ENCODE measurements at places on chromosomes 12 and 14.

- no peak for DNase-seq
Measured at GRCh38 chr12:69545081-69545480, 40.2 kb upstream of the CCT2 start.

GRCh38 chr12:132170637-132171292 lies 26.5 kb downstream of the NOC4L start:
- no peak for DNase-seq

- DNase-seq = peak; percentile 50
Measured at GRCh38 chr14:77124345-77125280, 17.0 kb downstream of the ZDHHC22 start.

DNA sequence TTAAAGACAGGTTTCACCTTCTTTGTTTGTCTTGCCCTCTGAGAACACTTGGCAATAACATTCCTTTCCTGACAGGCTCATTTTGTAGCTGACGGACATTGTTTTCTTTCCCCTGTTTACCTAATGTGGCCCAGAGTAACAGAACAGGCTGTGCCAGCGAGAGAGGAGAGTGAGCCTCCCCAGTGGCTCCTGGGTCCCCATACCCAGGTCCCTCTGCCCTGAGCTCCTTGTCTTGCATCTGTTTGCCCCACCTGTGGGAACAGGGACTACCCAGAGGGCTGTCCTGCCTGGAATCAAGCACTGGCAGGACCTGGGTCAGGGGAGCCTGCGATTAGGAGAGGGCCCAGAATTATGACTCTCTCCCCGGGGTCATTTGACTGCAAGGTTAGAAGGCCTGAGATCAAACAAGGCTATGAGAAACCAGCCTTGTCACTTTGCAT lies 222.9 kb downstream of the ZFP36L1 start:
- DNase-seq = no peak

DNA sequence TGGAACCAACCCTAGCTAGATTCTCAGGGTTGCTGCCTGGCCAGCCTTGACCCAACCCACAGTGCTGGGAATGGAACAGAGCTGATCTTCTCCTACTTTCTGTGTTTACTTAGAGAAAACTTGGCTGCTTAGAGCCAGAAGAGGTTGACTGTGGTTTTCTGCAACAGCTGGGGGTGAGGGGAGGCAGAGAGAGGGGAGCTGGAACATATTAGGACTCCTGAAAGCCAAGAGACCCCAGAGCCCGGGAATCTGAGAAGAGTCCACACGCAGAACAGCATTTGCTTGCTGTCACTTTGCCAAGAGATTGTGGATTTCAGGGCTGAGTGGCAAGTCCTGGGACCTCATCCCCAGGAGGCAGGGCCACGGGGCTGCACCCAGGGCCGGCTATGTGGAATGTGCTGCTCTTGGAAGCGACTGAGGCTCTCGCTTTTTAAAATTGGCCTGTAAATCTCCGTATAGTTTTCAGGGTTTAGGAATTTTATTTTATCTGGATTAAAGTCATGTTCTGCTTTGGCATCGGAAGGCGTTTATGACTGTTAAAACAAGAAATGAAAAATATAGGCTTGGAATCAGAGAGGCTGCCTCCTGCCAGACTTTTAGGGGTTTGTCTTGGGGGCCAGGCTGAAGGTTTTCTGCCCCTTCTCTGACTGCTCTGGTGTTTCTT lies 22.3 kb upstream of the MED13L start:
- DNase-seq = no peak

DNA sequence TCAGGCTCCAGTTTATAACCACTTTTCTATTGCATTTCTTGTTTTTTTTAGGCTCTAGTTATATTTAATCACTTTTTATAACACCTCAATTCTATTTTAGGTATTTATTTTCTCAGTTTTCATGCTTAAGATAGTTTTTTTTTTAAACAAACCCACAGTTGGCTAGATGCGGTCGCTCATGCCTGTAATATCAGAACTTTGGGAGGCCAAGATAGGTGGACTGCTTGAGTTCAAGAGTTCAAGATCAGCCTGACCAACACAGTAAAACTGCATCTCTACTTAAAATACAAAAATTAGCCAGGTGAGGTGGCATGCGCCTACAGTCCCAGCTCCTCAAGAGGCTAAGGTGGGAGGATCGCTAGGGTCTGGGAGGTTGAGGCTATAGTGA lies 93.0 kb downstream of the PPP1R12A start:
- DNase-seq = no peak

GRCh38 chr12:73892201-73892600 lies 645.4 kb upstream of the ATXN7L3B start:
- DNase-seq = no peak

DNA sequence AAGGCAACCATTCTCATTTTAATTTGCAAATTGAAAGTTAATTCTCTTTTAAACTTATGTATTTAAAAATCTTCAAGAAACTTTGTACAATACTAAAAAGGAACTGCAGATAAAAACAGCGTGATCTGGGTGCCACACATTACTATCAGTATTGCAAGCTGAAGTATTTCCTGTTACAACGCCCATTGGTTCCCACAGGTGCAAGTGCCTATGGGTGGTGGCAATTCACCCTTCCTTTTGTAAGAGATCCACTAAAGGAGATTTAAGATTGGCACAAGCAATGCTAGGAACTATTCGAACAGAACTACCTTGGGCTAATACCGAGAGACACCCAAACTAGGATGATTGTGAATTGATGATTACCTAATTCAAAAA lies 13.2 kb downstream of the TAOK3 start:
- DNase-seq = no peak

DNA sequence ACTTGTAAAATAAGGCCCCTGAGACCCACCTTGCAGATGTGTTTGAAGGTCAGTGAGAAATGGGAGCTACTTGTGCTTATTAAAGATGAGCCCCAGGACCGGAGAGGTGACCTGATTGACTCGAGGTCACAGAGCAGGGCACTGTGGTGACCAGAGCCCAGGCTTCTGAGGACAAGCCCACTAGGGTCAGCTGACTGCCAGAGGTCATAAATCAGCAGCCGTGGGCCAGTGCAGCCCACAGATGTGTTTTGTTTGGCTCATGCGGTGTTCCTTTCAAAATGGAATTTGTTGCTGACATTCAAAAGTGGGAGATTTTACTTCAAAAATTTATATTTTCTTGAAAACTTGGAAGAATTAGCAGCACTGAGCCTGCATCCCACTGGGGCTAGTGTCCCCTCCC lies 24.5 kb downstream of the JDP2 start:
- no peak for DNase-seq

DNA sequence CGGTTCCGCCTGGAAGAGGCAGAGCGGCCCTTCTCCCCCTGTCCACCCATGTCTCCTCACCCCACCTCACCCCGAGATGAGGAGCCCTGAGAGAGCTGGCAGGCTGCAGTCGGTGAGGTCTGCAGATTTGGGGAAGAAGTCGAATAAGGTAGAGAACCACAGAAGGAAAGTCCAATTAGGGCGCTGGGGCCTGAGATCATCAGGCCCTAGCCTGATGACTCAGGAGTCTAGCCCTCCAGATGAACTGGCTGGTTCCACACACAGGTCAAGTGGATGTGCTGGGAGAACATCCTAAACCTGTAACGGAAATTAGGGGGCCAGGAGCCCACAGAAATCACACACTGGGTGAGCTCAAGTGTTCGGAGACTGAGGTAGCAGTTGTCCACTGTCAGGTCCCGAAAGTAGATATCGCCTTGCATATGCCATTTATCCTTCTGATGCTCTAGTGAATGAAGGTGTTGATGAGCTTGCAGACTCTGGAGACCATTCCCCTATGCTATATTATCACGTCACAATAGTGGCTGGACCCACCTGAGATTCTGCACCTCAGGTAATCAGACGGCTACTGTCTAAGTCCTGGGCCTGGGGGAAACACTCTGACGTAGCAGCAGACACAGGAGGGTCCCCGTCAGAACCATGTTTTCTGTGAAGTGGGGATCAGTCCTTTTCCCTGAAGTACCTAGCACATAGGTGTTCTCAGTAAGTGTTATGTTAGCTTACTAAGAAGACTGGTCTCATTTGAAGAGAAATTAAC lies 886 bp upstream of the METTL17 start:
- DNase-seq = peak; percentile 28

- DNase-seq = no peak
Measured at GRCh38 chr14:90575781-90576180, 179.0 kb downstream of the CALM1 start.

GRCh38 chr12:83472350-83472749 lies 785.6 kb downstream of the TMTC2 start:
- no peak for DNase-seq

DNA sequence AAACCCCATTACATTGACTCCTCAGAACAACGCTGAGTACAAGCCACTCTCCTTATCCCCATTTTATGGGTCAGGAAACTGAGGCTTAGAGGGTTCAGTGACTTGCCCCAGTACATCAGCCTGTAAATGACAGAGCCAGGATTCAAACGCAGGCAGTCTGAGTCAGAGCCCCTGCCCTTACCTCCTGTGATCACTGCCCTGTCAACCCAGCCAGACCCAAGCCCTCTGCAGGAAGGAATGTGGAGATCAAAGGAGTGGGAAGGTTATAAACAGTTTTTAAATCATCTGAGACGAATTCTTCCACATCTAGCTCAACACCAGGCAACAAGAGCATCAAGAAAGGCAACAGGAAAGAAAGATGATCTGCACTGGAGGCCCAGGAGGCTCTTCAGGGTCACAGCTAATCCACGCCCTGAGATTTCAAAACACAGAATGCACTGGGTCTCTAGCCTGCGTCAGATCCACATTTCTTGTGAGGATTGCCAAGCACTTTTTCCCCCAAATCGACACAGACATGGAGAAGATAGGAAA lies 38.5 kb downstream of the SPTB start:
- DNase-seq = no peak

DNA sequence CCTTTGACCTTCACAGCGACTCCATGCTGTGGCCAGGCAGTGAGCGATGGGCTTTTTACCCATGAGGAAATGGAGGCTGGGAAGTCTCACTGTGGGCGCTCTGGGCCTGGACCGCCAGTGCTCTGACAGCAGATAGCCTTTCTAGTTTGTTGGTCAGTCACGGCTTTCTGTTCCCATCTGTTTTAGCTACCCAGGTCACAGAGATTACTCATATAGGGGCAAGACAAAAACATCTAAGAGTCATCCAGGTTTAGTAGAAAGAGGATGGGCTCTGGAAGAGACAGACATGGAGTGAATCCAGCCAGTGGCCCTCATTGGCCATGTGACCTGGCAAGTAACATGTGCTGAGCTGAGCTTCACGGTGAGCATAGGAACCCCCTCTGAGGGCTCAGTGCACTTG lies 68.6 kb downstream of the MARK3 start:
- DNase-seq = no peak

DNA sequence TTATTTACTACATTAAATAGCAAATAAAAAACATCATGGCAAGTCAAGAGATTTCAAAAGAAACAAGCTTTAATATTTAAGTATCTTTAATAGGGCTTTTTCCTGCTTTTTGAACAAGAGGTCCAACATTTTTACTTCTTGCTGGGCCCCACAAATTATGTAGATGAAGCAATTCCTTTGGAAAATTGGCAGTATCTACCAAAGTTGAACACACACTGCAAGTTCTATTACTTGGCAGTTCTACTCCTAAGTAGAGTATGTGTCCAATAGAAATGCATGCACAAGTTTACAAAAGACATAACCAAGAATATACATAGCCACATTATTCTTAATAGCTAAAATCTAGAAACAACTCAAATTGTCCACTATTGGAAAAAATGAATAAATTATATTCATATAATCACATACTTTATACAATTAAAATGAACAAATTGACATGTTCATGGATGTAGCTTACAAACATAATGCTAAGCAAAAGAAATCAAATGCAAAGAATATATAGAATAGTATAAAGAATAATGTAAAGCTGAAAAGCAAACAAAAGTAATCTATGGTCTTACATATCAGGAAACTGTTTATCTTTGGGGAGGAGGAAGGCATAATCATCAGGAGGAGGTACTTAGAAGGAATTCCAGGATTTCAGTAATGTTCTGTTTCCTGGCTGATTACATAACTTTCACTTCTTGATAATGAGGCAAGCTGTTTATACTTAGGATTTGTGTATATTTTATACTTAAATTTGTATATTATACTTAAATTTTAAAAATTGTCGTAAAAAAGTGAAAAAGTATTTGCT lies 6.5 kb upstream of the TMBIM4 start:
- DNase-seq = no peak

GRCh38 chr14:90503582-90503981 lies 106.8 kb downstream of the CALM1 start:
- DNase-seq = no peak

GRCh38 chr12:109880043-109880931 lies at the start of gene GLTP:
Gene GLTP, minus strand, starts transcription at chr12:109880541. Its CDS starts 167 bp downstream, at chr12:109880374.
- peak; percentile 82 for DNase-seq

DNA sequence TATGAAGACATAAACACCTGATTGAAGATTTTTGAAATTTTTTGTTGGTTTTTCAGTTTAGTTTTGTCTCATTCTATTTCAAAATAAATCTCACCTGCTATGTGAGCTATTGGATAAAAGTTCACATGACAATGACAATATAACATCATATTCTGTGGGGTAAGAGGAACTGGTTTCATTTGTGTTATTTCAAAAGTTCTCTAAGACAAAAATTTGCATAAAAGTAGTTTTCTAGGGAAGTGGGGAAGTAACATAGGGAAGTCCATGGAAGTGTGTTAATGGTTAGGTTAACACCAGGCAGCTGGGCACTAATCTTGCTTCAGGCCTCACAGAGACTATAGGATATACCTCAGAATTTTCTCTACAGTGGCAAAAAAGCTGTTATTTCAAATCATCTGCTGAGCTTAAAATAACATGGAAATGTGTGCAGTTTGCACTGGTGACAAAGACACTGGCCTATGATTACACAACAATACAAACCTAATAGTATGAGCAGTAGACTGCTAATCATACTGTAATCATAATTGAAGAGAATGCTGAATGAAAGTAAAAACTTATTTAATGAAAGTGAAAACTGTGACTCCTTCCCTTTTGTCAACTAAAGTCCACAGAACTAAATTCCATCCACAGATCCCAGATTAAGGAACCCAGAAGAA lies 710.6 kb upstream of the TMEM132C start:
- DNase-seq = no peak

- no peak for DNase-seq
Measured at GRCh38 chr12:21502164-21502496, 541 bp downstream of the GOLT1B start.

All from KBM-7 (cell line).